ENCODE measurements at places on chromosomes 11 and 22. TPM values are rescaled to one million over a fixed set of nuclear protein-coding genes. Genes with fewer than 3 reads are reported as not detected.

RTN4RL2 gene
- total RNA-seq: 2.7 TPM

TMEM191C gene
- not detected for total RNA-seq

MAJIN gene
- total RNA-seq: not detected

TYR gene
- not detected for total RNA-seq

MRGPRE gene
- not detected for total RNA-seq

RAG2 gene
- total RNA-seq: not detected

OR10D3 gene
- not detected for total RNA-seq

GPR83 gene
- not detected for total RNA-seq

MB gene
- not detected for total RNA-seq

DEFB131B gene
- total RNA-seq: not detected

NCF4 gene
- not detected for total RNA-seq

NNMT gene
- total RNA-seq: 895 TPM

TSSK2 gene
- not detected for total RNA-seq

BLID gene
- 1.2 TPM for total RNA-seq

PRAME gene
- total RNA-seq: 0.34 TPM

NOX4 gene
- total RNA-seq: 1.6 TPM

CEND1 gene
- total RNA-seq: 0.49 TPM

ENTHD1 gene
- total RNA-seq: not detected

KDM4E gene
- total RNA-seq: not detected

TRIM49B gene
- not detected for total RNA-seq

SCGB1C1 gene
- not detected for total RNA-seq

PHLDA2 gene
- 4.1 TPM for total RNA-seq

TCN1 gene
- total RNA-seq: not detected

PRR33 gene
- total RNA-seq: not detected

MIAT gene
- total RNA-seq: 0.10 TPM

DEPDC7 gene
- total RNA-seq: 1.4 TPM

APOL4 gene
- 4.3 TPM for total RNA-seq
